ENCODE measurements at places on chromosomes 3 and 15.

GRCh38 chr3:125054449-125055329 lies 1.1 kb downstream of the HEG1 start:
- no peak for DNase-seq

GRCh38 chr15:64524778-64525177 lies 64.4 kb downstream of the ZNF609 start:
- DNase-seq, result no peak

- DNase-seq, result no peak
These were observed 30.7 kb upstream of the DUSP7 start for GRCh38 chr3:52086976-52087663.

- DNase-seq, result no peak
These were observed 347.7 kb downstream of the ZBBX start for GRCh38 chr3:167032267-167032876.

DNA sequence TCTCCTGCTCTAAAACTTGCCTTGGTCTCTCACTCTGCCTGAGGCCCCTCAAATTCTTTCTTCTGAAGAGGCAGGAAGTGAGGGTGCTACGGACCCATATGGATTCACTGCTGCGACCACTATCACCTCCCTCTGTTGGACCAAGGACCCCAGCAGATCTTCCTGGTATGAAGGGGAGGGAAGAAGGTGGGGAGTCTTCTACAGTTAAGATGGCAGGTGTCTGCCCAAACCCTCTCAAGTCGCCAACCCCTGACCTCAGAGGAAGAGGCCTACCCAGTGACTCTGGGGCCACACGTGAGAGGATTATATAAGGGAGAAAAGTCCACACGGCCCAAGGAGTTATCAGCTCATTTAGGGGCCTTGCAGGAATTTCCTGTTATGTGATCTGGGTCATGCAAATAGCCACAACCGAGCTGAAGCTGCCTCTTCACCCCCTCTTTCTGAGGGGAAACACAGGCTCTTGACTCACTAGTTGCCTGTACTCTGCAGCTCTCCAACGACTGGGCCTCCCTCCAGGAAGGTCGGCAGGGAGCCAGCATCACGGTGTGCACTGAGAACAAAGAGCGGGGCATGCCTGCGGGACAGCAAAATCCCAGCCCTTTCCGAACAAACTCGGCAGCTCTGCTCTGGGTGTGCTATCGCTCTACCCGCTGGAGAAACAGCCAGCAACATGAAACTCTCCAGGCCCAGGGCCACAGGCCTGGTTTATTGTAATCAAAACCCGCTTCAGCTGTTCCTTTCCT lies 116.0 kb downstream of the XXYLT1 start:
- DNase-seq, result no peak

- no peak for DNase-seq
These were observed 84.5 kb downstream of the CACNA2D3 start for GRCh38 chr3:54206874-54207273.

DNA sequence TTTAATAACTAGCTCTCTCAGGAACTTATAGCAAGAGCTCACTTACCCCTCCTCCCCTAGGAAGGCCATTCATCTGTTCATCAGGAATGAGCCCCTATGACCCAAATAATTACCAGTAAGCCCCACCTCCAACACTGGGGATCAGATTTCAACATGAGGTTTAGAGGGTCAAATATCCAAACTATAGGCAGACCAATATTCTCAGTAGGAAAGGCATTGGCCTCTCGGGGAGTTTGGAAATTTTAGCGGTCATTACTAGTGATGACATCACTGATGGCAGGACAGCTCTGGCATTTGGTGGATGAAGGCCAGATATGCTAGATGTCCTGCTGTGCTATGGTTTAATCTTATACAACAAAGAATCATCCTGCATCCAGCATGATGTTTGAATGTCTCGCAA lies 15.2 kb upstream of the CD47 start:
- no peak for DNase-seq

GRCh38 chr3:54427501-54427900 lies 305.1 kb downstream of the CACNA2D3 start:
- no peak for DNase-seq

DNA sequence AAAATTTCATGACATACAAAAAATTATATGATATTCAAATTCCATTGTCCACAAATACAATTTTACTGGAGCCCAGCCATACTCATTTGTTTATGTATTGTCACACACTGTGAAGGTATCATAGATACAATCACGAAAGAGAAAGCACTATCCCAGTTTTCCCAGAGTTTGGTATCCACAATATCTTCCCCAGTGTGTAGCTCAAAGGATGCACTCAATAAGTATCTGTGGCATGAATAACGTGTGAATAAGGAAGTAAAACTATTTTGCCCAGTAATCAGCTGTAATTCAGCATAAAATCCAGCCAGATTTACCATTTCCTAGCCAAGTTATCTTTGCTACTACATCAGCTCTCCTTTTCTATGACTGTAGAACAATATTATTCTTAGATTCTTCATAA lies 131.3 kb upstream of the KCNMB2 start:
- DNase-seq, result no peak

GRCh38 chr3:50580683-50581458 lies 11.5 kb downstream of the HEMK1 start:
- no peak for DNase-seq

DNA sequence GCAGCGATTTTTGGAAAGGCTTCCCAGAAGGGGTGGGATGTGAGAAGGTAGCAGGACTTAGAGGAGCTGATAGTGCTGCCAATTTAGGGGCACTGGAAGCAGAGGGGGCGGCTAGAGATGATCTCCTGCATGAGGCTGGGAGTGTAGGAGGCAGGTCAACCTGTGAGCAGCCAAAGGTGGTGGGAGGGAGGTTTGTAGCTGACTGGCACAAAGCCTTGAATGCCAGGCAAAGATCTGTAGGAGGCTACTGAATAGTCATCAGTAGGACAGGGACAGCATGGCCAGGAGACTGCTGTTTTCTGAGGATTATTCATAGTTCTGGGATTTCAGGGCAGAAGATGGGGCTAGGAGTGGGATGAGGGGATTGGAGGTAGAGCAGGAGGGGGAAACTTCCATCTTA lies 2.2 kb downstream of the SCAMP5 start:
- no peak for DNase-seq

DNA sequence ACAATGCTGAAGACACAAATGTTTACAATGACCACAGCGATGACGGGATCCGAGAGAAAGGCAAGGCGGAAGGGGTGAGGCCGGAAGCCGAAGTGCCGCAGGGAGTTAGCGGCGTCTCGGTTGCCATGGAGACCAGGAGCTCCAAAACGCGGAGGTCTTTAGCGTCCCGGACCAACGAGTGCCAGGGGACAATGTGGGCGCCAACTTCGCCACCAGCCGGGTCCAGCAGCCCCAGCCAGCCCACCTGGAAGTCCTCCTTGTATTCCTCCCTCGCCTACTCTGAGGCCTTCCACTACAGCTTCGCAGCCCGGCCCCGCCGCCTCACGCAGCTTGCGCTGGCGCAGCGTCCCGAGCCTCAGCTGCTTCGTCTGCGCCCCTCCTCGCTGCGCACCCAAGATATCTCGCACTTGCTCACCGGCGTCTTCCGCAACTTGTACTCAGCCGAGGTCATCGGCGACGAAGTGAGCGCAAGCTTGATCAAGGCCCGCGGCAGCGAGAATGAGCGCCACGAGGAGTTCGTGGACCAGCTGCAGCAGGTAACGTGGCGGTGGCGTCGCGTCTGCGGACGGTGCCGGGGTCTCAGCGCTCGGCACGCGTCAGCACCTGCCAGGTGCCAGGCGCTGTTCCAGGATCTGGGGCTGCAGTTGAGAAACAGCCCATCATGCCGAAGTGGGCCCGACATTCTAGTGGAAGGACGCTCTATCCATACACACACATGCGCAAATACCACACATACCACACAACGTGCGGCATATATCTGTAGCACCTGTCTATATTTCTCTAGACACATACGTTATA lies at the start of gene DLEC1:
Gene DLEC1 (plus strand): TSS at position 108 of the 798 bp plus-strand sequence. CDS start 18 bp downstream, at position 126.
- DNase-seq, result peak; percentile 81

DNA sequence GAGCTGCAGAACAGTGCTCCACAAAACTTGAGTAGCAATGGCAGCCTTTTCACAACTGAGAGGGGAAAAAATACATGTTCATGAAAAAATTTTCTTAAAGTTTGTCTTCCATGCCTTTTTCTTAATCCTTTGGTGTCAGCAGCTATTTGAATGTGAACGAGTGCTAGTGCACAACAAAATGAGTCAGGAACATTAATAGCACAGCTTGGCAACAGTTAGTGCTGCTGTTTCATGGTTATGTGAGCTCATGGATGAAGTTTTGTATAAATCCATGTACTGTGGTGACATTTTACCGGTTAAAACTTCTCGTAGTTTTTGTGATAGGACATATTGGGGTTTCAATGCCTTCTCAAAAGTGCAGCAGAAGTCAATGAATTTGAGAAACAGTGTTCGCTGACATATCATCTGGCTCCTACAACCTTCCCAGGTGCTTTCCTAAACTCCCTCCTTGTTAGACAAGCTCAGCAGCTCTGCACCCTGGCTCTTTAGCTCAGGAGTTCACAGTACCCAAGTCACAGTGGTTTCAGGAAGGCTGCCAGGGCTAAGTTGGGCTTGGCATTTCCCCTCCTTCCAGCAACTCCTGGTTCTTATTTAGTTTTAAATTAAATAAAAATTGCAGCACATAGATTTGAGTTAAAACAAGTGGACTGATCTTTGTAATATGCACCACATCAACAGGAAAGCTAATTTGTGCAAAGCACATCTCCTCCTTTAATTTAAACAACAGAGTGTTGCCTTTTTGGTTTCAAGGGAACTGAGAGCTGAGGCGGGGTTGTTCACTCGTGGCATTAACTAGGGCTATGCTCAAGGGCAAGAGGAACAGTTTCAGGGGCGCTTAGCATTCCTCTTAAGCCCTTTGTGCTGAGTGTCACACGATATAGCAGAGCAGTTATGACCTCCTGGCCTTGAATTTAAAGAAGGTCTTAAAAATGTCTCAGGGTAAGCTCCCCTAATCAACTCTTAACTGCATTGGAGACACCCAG lies 362.8 kb downstream of the CHST2 start:
- DNase-seq, result no peak

- DNase-seq, result no peak
These were observed 434.8 kb upstream of the DPH6 start for GRCh38 chr15:35980719-35981118.

GRCh38 chr15:98776607-98777281 lies 128.4 kb downstream of the IGF1R start:
- DNase-seq, result no peak

- DNase-seq, result no peak
These were observed 378.2 kb upstream of the ROBO2 start for GRCh38 chr3:76661527-76662250.

DNA sequence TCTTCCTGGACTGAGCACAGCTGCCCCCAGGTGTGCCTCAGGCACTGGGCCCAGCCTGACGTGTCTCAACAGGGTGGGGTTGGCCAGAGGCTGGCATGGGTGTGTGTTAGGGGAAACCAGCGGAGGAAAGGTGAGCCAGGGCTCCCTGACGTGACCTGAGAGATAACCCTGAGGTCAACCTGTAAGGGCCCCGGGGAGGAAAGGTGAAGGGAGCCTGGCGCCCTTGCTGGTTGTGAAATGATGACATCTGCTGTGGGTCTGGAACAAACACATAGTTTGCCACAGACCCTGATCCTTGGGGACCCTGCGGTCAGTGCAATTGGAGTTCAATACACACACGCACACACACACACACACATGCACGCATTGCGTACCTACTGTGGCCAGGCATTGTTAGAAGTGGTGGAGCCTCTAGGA lies 100.2 kb upstream of the TLE3 start:
- DNase-seq, result no peak

GRCh38 chr3:71515636-71516365 lies 67.7 kb downstream of the FOXP1 start:
- DNase-seq, result no peak

GRCh38 chr3:18559331-18559842 lies 134.2 kb upstream of the SATB1 start:
- peak; percentile 15 for DNase-seq
